Peyer's patch (tissue), 4 donors: ENCODE measurements at places on chromosomes 2 and 18. TPM values are rescaled to one million over a fixed set of nuclear protein-coding genes. Genes with fewer than 3 reads are reported as not detected.
A peak's percentile ranks its signal among the peaks of the same experiment; 100 is the strongest.

DNA sequence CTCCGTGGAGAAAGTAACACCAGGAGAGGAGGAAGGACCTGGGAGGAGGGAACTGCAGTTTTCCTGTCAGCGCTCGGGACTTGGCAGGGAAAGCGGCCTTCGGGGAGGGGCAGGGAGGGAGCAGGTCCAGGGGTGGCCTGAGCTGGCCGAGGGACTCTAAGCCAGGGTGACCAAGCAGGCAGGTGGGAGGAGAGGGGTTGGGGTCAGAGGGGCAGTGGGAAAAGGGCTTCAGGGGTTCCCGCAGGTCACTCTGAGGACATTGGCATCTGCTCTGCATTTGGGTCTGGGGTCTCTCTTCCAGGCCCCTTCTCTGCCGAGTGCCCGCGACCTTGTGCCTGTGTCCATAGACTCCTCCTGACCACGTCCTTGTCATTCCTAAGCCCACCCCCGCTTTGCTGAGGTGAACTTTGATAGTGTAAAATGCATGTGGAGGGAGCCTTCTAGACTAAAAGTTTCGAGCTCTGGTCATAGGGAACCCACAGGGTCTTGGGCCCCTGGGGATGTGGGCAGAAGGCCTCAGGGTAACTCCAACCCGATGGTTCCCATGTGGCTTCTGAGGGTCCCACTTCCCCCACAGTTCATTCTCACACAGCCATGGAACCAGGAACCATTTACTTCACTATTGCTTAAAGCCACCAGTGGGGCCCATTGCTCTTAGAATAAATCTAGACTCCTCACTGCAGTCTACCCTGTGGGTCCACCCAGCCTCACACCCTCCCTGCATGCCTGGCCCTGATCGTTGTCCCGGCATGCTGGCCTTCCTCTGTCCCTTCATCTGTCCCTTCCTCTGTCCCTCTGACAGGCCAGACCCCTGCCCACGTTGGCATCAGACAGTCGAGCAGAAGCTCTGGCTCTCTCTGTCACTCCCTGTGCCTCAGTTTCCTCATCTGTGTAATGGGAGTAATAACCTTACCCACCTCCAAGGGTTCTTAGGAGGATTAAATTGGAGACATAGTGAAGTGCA is 229.2 kb downstream of the SEPTIN10 start:
- peak; percentile 40 for DNase-seq

GRCh38 chr2:27150639-27151230 is 1.9 kb downstream of the TCF23 start:
- no peak for DNase-seq

Gene VSNL1
- total RNA-seq, result not detected

Gene NPC1
- 74.6 TPM for total RNA-seq

Gene SAG
- total RNA-seq, result not detected

Gene ST8SIA5
- 0.09 TPM for total RNA-seq

DNA sequence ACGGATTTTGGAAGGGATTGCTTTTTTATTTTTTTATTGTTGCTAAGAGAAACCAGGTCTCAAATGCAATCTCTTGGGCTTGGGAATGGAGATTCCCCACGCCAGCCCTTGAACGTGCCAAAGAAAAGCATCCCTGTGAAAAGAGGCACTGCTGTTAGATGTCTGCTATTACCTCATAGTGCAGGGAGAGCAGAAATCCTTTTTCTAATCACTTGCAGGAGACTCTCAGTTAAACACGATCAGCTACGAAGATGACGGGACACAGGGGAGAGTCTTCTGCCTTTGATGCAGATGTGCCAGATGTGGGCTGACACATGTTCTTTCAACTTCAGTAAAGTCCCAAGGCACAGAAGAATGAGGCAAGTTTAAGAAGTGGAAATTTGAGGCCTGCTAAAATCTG is 381.6 kb upstream of the TRIB2 start:
- DNase-seq, result no peak

DNA sequence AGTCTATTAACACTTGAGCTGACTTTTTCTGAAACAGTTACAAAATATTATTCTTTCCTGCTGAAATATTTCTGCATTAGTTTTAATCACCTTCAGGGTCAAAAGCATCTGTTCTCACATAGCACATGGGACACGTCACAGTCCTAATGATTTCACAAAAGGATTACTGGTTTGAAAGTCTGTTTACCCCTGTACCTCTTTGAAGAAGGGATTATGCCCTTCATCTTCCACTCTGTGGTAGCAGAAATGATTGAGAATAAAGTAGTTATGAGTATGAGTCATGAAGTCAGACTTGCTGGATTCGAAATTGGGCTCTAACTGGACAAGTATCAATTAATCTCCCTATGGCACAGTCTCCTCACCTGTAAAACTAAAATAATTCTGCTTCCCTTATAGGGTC is 121.2 kb downstream of the SATB2 start:
- DNase-seq, result no peak
